ENCODE measurements at places on chromosomes 5 and 9.
A peak's percentile ranks its signal among the peaks of the same experiment; 100 is the strongest.

DNA sequence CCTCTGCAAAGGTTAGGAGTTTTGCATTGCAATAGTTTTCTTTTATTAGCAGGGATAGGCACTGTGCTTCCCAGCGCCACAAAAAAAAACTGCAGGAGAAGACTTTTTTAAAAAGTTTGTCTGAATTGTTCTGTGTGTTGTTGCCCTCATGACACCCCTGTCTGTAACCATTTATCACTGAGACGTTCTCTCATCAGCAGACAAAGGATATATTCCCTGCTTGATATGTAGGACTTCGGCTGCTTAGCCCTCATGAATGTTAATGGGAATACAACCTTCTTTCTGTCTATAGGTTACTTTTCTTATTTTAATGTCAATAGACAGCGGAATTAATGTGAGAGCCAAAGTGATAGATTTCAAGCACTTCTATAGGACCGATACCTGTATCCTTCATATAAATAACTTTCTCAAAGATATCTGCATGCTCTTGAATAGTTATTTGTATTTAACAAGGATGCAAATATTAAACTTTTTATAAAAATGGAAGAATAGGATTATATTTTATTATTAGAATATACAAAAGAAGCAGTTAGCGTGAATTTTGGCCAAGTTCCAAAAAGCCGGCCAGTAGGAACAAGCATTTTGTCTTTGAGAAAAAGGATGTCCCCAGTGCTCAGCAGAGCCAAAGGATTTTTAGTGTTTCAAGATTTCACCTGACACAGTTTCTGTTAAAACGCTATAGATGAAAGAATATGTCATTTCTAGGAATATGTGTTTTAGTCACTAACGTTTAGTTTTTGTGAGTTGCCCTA, 1.5 kb upstream of the LYSMD3 start:
- peak; percentile 5 for DNase-seq

DNA sequence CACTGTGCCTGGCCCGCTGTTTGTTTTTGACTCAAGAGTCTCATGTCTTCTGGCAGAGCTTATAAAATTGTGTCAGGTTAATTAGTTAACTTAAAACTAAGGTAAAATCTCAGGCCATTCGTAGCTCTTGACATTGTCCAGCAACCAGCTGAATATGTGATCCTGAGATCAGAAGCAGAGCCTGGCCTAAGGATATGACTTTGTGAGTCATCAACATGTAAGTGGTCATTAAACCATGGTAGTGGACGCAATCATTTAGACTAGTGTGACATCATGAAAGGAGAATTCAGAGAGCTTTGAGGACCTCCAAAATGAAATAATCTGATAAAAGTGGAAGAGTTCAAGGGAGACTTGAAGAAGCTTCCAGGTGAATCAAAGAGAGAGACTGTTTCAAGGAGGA, 23.3 kb downstream of the SPZ1 start:
- DNase-seq = no peak

DNA sequence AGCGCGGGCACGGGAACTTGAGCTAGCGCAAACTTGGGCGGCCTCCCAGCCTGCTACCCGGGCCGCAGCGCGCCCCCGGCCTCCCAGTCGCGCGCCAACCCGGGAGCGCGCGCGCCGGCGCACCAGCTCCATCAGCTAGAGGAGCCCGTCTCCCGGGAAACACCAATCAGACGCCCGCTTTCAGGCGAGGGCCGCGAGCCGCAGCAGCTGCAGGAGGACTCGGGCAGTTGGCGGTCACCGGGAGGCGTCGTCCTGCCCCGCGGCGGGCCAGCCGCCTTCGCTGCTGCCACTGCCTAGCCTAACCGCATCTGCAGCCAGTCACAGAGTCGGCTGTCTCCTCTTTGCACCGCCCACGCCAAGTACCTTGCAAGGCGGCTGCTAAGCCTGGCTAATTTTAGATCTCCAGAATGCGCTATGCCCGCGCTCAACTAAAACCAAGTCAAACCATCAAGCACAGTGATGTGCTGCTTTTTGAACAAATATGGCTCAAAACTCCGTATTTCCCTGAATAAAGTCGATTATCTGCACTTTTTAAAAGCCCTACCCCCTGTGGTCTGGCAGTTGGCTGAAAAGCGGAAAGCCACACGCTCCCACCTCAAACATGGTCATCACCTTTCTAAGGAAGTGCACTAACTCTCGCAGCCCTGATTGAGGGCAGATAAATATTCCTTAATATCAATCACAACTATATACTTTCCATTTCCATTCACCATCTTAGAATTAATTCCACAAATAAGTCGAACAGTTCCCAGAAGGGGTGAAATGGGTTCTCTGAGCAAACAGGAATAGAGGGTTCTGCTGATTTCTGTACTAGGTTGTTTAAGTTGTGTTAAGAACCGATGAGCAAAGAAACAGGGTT, 221.8 kb downstream of the MEF2C start:
- DNase-seq = peak; percentile 91

GRCh38 chr5:99815-100214, 7.8 kb downstream of the PLEKHG4B start:
- DNase-seq = peak; percentile 78

- DNase-seq = no peak
These were observed 297.6 kb downstream of the CDH10 start for GRCh38 chr5:24347158-24347557.

- DNase-seq = no peak
These were observed 334.6 kb upstream of the TUSC1 start for GRCh38 chr9:26012797-26013196.

DNA sequence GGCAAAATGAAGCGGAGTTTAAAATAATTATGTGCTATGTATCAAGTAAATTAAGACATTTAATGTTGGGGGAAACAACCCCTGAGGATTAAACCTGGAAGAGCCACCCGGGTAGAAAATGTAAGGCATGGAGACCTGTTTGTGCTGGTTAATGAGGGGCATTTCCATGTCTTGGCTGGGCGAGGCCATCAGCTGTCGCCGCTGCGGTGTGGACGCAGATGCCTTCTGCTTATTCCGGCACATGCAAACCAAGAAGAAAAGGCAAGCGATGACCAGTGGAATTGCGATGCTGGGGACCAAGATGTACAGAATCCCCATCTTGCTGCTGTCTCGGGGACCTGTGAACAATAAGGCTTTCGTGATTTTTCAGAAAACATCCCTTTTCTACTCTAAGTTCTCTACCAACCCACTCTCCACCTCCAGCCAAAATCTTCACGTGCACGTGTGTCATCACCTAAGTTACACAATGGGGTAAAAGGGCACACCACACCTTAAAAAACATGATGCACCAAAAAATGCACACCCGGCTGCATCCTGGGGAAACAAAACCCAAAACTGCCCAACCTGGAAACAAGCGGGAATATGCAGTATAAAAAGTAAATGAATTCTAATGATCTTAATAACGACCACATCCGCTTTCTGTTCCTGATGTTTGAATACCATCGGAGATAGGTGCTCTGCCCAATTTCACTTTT, 223.5 kb downstream of the ROR2 start:
- DNase-seq = no peak

DNA sequence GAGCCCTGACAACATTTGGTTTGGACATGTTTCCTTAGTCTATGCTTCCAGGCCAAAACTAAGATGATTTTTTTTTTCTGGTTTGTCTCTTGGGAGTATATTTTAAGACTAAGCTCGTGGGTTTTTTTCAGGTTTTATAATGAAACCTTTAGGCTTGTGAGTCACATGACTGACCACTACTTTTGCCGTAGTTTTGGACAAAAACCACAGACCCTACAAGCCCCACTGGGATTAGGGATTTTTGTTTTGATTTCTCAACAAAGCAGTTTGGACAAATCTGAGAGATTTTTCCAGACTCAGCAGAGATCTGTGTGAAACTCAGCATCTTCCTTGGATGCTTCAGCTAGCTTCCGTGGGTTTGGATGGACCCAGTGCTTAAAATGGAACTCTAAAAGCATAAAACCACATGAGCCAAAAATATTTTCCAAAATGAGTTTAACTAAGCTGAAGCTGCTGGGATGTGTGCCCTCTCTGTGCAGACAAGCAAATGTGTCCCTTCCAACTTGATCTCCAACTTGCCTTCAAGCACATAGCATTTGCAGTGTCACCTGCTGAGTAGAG, 70.3 kb upstream of the SMIM15 start:
- no peak for DNase-seq

DNA sequence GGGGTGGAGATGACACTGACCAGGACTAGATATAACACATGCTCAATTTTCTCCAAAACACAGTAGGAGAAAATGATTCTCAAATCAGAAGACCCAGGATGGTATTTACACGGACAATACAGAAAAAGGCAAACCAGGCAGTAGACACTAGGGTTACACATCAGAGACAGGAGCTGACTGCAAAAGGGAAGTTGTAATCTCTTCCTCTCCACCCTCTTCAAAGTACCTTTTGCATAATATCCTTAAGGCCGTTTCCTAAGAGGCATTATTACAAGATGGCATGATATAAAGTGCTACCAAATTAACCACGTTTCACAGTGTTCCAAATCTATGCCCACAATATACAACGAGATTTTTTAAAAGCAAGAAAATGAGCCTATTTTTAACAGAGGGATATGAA, 39.2 kb downstream of the YIPF5 start:
- DNase-seq = no peak

DNA sequence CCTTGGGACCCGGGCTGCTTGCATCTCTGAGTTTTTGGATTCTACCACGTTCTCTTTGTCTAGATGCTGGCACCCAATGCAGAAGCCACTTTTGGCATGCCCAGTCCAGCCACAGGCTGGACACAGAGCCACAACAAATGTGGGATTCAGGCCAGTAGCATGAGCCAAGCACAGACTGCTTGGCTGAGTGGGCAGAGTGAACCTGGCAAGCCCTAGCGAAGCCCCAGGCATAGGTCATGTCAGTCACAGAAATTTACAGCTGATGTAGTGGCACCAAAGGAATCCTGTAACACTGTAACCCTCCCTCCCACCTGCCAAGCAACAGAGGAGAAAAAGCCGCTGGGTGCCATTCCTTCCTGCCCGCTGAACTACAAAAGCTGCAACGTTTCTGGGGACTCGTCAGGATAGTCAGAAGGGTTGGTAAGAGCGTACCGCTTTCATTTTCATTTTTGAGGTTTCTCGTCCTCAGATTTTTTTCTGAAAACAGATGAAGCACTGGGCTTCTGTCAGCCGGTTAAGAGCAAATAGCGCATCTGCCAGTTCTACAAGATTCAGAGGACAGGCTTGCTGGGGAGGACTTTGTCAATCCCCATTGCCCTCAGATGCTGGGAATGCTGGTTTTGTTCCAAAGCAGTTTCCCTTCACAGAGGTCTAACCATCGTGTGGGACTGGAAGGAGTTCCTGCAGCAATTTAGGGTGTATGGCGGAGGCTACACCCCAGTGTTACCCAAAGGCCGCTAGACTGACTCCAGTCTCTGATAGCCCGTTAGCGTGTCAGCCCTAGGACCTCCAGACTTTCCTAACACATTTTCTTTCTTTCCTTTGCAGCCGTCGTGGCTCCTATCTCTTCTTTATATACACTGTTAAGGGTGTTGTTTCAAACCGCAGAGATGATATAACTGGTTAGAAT, 399.0 kb downstream of the HTR1A start:
- no peak for DNase-seq

DNA sequence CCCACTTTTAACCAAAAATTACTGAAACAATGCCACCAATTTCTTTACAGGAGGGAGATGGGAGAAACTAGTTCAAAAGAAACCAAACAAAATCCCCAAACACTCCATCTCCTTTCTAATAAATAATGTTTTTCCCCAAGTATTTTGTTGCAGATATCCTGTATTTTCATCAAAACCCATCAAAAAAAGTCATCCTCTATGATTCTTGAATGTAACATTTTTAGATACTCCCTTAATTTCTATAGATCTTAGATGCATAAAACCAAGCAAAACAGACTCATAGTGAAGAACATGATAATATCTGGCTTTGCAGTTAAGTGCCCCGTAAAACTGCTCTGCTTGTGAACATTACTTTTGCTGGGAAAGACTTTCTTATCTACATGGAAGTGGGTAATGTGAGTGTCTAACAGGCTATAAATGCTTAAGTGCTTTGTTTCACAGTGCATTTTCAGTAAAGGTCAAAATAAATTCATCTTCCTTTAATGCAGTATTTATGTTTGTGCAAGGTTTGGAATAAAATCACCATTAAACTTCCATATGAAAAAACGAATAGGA, 77.3 kb upstream of the TBCA start:
- DNase-seq = no peak

DNA sequence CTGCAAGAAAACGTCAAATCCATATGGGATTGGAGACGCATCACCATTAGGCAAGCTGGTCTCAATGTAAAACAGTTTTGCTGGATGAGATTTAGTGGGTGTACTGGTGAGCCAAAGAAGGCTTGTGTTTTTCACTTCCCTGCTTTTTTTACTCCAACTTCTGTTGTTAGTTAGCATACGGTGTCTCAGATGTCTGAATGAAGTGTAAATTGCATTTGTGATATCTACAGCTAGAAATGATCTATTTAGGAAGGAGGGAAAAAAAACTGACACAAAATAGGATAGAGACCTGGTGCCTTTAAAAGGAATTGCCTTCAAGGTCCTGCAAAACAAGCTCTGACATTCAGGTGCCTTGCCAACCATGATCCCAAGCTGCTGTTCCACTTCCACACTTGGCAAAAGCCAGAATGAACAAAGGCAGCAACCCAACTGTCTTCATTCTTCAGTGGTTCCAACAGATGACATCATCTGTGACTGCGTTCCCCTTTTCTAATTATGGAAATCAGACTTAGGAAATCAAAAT, 104.2 kb upstream of the RAI14 start:
- DNase-seq = no peak

DNA sequence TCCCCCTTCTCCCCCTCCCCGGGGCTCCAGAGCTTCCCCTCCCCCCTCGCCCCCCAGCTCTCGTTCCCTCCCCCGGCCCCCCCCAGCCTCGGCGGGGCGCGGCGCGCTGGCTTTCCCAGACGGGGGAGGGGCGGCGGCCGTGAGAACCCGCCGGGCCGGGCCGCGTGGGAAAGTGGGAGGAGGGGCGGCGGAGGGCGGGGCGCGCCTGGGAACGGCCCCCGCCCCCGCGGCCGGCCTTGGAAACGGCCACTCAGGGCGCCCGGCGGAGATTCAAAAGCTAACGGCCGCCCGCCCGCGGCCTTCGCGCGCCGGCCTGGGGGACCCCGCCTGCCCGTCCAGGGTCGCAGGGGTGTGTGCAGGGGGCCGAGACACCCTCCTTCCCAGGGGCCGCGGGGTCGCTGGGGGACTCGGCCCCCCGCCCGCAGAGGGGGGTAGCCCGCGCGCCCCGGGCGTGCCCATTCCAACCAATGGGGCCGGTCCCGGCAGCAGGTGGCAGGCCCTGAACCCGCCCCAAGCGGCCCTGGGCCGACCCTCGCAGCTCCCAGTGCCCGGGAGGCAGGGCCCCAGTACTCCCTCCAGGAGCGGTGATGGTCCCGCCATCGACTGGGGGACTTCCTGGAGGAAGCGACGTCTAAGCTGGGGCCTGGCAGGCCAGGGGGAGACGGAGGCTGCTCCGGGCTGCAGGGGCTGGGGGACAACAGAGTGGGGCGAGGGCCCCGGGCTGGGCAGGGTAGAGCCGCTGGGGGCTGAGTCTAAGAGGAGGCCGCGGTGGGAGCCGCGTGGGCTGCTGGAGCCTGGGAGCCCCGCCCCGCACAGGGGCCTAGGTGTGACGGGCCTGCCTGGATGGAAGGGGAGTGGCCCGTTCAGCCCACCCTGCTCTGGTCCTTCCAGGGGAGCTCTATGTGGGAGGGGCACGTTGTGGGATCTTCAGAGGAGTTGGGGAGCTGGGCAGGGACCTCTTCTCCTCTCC, 14.2 kb upstream of the NRARP start:
- no peak for DNase-seq

- DNase-seq = no peak
These were observed 1151.6 kb upstream of the CDH9 start for GRCh38 chr5:28190011-28190410.

- DNase-seq = no peak
These were observed 358.2 kb upstream of the MEF2C start for GRCh38 chr5:89241186-89241585.

Measured in NCI-H1105 treated with DMSO at 0.1 percent for 48 hours (cell line).